Skin of body (tissue), 3 donors: ENCODE measurements at places on chromosomes 3 and 15. TPM values are rescaled to one million over a fixed set of nuclear protein-coding genes. Genes with fewer than 3 reads are reported as not detected.

DNA sequence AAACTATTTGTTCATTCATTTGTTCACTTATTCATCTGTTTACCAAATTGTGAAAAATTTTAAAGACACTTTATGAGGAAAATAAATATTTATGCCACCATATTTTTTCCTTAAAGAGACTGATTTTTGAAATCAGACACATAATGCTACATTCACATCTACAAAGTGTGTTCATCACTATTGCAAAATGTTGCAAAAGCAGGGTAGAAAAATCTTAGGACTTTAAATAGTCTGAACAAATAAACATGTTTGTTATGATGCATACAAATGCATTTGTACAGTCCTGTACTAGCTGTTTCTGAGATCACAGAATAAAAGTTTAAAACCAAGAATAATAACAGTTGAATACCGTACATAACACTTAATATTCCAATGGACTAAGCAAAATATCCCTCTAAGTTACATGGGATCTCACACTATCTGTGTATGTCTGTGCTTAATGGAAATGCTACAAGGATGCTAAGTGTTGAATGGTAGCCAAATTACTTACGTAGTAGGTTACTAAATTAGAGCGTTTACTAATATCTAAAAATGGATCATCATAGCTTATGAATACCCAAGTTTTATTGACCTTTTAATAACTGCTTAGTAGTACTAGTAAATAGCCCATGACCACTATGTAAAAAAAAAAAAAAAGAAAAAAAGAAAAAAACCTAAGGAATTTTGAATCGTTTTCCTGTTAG lies 25.1 kb downstream of the ATP11B start:
- no peak for DNase-seq

DNA sequence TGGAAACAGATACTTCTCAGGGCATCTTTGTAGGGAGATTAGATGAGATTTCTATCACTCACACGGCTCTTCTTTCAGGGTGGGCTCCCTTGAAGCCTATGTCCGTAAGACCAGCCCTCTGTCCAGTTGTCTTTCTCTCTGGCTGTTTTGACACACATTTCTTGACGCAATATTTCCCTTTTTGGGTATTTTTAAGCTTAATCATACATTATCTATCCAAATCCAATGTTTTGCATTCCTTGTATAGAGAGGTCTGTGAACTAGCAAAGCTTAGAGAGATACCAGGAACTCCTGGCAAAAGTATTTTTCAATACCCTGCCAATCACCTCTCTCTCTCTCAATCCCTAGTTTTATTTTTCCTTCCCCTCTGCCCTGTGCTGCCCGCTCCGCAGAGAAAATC lies 79.3 kb downstream of the EOMES start:
- DNase-seq = no peak

- no peak for DNase-seq
These were observed 98.8 kb downstream of the XXYLT1 start for GRCh38 chr3:195172039-195172684.

- no peak for DNase-seq
These were observed 32.3 kb downstream of the PSTPIP1 start for GRCh38 chr15:77027111-77027696.

GRCh38 chr15:26983822-26984221 lies 12.8 kb downstream of the GABRG3 start:
- no peak for DNase-seq

DNA sequence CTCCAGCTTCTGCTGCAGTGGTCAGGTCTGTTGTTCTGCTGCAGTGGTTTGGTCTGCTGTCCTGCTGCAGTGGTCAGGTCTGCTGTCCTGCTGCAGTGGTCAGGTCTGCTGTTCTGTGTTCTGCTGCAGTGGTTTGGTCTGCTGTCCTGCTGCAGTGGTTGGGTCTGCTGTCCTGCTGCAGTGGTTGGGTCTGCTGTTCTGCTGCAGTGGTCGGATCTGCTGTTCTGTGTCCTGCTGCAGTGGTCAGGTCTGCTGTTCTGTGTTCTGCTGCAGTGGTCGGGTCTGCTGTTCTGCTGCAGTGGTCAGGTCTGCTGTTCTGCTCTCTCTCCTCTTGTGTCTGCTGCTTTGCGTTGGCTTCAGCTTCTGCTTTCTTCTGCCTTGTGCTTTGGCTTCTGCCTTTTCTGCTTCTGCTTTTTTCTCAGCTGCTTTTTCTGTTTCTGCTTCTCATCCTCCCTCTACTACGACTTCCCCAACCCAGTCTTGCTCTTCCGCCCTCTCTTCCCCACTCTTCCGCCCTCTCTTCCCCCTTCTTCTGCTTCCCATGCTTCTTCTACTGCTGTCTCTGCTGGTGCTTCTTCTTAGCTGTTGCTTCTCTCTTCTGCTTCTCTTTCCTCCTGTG lies 50.7 kb downstream of the FAM43A start:
- no peak for DNase-seq

DNA sequence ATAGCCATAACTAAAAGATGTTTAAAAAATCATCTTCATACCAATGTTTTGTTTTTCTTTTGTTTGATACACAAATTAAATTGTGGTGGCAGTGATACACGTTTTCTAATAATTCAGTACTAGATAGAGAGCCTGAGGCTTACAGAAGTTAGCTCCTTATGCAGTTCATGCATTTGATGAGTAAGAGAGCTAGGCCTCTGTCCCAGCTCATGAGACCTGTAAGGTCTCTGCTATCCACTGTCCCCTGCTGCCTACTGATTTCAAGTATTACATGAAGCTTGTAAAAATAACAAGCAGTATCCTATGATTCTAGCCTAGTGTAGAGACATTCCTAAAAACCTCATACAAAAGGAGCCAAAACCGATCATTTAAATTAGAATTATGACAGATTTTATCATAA lies 144.5 kb downstream of the MBNL1 start:
- no peak for DNase-seq

- DNase-seq = no peak
These were observed 364.9 kb upstream of the MCTP2 start for GRCh38 chr15:93866476-93866875.

- peak; percentile 61 for DNase-seq
These were observed 52.7 kb upstream of the SPTSSB start for GRCh38 chr3:161423911-161424522.

GRCh38 chr3:174158674-174159073 lies 700.5 kb upstream of the NAALADL2 start:
- DNase-seq = no peak

- no peak for DNase-seq
These were observed 294.3 kb upstream of the GBE1 start for GRCh38 chr3:82055792-82056191.

DNA sequence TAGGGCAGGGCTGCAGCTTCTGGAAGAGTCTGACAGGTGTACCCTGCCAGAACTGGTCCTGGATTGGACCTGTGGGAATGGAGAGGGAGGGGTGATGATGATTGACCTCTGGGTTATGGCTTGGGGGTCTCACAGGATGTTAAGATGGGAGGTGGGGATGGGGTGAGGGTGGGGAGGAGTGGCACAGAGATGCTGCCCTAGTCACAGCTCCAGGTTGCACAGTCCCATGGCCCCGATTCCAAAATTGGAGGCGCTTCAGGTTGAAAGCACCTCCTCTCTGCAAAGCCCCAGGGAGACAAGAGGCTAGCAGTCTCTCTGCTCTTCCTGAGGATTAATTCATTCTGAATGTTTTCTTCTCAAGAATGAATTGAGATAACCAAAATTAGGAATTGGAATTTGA lies 101.4 kb downstream of the FAM43A start:
- DNase-seq = no peak

DNA sequence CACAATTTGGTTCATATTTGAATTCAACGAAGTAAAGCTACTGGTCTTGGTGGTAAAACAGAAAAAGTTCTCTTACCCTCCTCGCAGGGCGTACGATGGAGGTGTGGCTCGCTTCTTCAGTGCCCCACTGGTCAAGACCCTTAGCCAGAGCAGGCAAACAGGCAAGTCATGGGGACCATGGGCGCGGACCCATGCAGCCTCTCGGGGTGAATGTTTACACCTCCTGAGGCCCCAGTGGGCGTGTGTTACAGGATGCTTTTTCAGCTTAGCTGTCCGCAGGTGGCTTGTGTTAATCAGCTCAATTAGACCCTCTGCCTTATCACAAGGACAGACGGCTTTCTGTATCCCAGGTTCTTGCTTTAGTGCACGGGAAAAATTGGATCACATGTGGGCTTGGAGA lies 991.8 kb downstream of the GBE1 start:
- no peak for DNase-seq

GRCh38 chr3:27353221-27353620 lies 16.0 kb downstream of the NEK10 start:
- no peak for DNase-seq

GRCh38 chr15:27869697-27870281 lies 229.3 kb downstream of the OCA2 start:
- no peak for DNase-seq

GRCh38 chr15:88693191-88693590 lies 54.4 kb downstream of the ISG20 start:
- no peak for DNase-seq

GRCh38 chr3:140931016-140931454 lies 10.6 kb upstream of the SLC25A36 start:
- DNase-seq = no peak

GRCh38 chr3:172070802-172071201 lies 31.4 kb downstream of the FNDC3B start:
- DNase-seq = no peak

DNA sequence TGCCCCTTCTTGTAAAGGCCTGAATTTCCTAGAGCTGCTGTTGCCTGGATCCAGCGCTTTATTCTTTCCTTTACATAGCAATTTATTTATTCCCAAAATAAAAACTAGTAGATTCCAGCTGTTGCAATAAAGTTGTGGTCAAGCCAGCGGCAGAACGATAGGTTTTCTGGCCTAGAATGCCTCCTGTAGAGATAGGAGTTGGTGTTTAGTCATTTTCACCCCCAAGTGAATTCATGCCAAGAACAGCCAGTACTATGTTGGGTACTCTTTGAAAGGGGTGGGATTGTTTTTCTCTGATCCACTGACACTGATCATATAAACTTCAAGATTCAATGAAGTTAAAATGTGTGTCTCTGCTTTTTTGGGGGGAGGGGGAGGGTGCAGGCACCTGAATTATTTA lies 69.7 kb downstream of the KLHL25 start:
- no peak for DNase-seq

DNA sequence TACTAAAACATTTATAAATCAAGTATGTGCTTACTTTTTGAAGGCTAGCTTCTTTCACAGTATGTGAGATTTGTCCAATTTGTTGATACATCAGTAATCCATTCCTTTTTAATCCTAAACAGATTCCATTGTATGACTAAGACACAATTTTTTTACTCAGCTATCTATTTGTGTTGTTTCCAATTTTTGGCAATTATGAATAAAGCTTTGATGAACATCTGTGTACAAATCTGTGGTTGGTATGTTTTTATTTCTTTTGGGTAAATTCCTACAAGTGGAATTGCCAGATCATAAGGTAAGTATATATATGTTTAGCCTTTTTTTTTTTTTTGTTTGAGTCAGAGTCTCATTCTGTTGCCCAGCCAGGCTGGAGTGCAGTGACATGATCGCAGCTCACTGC lies 56.2 kb upstream of the VEPH1 start:
- no peak for DNase-seq

PLSCR5 gene
- not detected for total RNA-seq

ZDHHC3 gene
- total RNA-seq = 44.7 TPM

NEIL1 gene
- total RNA-seq = 14.7 TPM

TMC3 gene
- 0.20 TPM for total RNA-seq

ROPN1B gene
- total RNA-seq = 2.0 TPM

VILL gene
- total RNA-seq = 15.4 TPM

SEMA7A gene
- 11.7 TPM for total RNA-seq

ZNF620 gene
- 1.6 TPM for total RNA-seq

CADPS gene
- total RNA-seq = 2.4 TPM

GOLGA6D gene
- total RNA-seq = 0.30 TPM
